NCI-H187 treated with DMSO at 0.1 percent for 48 hours (cell line): ENCODE measurements at places on chromosomes 4 and X.

GRCh38 chr4:123573866-123574508, 177.4 kb downstream of the SPRY1 start:
- no peak for DNase-seq

GRCh38 chr4:56668267-56668666, 12.8 kb downstream of the HOPX start:
- peak; percentile 4 for DNase-seq

- no peak for DNase-seq
These were observed 16.8 kb downstream of the MEPE start for GRCh38 chr4:87849612-87850011.

DNA sequence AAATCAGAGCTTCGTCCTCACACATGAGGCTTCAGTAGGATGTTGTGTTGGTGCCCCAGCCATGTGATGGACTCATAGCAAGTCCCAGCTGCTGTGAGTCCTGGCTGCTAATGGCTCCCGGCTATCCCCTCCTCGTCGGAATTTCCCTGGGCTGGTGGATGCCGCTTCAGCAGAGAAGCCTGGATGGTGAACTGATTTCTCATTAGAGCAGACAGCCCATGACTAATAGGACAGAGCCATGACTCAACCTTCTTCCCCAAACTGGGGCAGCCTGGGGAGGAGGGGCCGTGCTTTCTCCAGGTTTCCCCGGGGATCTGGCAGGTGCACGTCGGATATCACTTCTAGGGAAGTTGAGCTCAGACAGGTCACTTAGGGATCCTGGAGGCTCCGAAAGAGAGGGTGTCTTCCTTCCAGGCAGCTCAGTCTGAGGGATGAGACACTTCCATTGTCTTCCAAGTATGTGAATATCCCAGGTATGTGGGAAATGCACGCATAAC, 112.7 kb downstream of the ASMT start:
- DNase-seq: no peak

- DNase-seq: no peak
These were observed 30.8 kb downstream of the TRMT44 start for GRCh38 chr4:8471211-8471875.

GRCh38 chr4:71784569-71785197, 804 bp upstream of the GC start:
- DNase-seq: no peak

DNA sequence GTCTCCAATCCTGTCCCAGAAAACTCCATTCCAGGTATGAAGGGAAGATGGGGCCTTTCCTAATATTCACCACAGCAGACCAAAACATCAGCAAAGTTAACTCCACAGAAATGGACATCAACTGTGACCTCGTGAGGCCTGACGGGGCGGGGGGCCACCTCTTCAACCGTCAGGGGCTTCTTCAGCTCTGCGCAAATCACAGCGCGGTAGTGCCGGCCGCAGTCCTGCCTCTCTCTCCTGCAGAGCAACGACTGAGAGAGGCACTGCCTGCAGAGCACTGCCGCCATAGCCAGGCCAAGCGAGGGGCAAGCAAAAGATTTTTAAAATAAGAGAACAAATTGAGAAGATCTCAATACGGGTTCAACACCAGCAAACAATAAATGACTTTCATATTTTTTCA, 226.2 kb downstream of the STPG2 start:
- DNase-seq: no peak

- DNase-seq: no peak
These were observed 54.3 kb downstream of the PPEF1 start for GRCh38 chrX:18761750-18762149.

DNA sequence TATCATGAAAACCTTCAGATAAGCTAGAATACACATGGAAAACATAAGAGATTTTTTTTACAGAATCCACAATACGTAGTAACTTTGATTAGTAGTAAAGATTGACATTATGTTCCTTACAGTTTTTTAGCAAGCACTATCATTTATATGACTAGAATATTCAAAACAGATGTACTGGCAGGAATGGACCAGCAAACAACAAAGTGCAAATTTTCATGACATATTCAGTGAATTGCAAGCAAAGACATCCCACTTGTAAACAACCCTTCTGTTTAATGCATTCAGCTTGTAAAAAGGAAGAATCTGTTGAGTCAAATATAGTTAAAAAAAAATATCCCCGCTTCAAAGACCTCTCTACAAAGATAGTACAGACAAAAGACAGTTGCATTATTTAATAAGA, 403.7 kb upstream of the TRAM1L1 start:
- no peak for DNase-seq

DNA sequence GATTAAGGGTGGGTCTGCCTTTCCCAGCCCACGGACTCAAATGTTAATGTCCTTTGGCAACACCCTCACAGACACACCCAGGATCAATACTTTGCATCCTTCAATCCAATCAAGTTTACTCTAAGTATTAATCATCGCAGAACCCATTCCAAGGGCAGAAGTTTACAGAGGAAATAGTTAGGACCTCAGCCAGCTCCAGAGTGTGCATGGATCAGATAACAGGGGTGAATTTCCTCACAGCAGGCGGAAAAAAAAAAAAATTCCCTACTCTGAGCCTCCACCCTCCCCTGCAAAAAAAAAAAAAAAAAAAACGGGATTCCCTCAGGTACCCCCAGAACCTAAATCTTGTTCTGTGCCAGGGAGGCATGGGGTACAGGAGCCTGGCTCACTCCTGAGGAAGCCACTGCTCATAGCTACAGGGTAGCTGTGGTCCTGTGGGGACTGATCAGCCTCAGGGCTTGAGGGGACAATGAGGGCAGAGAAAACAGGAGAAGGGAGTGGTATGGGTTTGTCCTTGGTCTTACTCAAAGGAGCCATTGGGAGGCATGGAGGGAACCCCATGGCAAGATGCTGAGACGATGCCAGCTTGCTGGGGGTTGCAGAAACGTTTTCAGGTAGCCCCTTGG, 113.0 kb downstream of the DHRSX start:
- DNase-seq: no peak

GRCh38 chrX:24673424-24673823, 20.3 kb upstream of the POLA1 start:
- DNase-seq: no peak

GRCh38 chr4:26268246-26268645, 52.6 kb upstream of the RBPJ start:
- no peak for DNase-seq

DNA sequence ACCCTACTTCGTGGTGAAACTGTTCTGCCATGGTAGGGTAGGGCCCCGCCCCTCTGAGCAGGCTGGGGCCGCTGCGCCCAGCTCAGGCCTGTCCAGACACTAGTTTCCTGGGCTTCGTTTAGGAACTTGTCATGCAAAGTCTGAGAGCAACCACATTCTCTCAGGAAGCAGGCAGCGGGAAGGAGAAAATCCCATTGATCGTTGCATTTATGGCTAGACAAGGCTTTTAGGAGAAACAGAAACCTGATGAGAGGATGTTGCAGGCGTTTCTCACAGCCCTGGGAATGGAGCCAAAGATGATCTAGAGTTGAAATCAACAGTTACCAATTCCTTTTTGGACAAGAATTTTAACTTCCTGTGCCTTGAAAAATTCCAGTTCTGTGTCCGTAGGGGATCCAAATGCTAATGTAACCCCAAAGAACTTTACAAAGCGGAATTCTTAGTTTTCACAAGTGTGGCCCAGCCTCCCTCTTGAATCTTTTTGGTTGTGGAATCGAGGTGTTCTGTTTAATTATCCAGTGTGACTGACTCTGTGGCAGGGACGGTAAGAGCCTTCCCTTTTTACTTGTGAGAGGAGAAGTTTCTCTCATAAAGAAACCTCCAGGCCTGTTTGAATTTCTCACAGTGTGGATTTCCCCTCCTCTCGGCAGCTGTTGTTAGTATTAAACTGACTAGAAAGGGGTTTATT, 4.5 kb upstream of the CXCL9 start:
- DNase-seq: no peak

DNA sequence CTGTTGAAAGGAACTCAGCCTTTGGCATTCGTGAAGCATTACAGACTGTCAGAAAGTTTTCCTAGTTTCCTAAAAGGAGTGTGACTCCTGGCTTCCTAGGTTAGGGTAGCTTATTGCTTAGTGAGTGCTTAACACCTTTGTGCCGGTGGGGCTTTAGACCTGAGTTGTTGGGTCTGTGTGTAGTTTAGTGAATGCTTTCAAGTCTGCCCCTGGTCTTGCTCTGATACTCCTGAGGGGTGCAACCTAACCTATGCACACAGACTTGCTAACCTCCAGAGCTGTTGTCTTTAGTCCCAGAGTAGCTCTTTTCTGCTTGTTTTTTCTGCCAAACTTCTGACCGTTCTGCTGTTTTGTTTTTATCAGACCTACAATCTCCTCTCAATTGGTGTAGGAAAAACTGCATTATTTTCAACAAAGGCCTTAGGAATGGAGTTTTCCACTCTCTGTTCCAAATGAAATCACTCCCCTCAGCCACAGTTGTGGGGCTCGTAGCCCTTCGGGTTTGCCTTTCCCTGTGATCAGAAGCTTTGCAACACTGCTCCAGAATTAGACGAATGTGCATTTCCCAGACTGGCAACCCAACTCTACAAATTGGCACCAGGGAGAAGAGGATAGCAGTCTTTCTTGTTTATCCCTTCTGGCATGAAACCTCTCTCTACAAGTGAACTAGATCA, 1399.1 kb upstream of the PCDH7 start:
- no peak for DNase-seq

DNA sequence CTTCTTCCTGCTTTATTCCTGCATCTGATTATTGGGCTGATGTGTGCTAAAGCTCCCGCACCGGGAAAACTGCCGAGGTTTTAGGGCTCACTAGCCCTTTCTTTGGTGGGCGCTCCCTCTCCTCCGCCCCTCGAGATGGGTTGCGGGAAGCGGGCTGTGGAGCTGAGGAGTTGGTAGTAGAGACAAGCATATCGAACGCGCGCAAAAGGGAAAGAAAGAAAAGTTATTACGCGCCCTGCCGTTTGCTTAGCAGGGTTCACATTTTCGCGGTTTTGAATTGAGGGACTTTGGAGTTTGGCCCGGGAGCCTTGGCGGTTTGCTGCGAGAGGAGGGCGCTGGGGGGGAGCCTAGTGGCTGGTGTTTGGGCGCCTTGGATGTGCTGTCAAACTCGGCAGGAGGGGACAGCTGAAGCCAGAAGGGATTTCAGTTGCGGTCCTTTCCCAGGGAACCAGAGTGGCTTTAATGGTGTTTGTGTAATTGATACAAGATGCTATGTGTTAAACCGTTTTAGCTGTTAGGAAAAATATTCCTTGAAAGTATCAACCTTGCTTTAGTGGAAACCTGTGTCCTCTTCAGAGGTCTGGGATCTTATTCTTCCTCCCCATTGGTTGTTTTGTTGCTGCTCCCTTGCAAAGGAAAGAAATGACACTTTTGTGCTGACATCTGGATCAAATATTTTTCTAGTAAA, 1.1 kb downstream of the GAB1 start:
- DNase-seq: no peak

DNA sequence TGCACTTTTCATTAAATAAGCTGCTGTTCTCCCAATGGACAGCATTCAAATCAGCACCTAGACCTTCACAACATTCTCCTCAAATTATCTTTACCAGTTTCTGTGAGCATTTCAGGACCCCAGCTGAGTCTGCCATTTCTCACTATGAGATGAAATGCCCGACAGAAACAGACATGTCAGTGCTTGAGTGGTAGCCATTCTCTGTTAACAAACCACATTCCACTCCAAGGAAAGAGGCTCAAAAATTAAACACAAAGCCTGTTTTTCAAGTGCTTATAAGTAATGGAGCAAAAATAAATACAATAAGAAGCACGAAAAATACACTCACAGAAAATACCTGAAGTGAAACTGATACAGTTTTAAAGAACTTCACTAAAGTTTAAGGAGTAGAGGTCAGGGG, 320.2 kb upstream of the PRPS2 start:
- DNase-seq: no peak

DNA sequence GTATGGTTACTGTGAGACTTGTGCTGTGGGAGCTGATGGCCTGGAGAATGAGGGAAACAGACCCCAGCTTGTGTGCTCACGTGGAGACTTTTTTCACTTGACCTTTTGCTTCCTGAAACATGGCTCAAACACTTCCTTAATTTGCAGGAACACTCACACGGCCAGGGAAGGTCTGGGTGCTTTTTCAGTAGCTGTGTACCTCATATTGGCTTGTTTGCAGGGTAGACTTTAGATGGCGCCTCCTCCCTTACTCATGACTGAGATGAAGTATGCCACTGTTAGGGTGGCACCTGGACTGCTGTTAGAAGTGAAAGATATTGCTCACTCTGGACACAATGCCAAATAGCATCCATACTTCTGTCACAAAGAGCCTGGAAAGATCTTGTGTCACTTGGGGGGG, 75.7 kb upstream of the WDR1 start:
- no peak for DNase-seq

DNA sequence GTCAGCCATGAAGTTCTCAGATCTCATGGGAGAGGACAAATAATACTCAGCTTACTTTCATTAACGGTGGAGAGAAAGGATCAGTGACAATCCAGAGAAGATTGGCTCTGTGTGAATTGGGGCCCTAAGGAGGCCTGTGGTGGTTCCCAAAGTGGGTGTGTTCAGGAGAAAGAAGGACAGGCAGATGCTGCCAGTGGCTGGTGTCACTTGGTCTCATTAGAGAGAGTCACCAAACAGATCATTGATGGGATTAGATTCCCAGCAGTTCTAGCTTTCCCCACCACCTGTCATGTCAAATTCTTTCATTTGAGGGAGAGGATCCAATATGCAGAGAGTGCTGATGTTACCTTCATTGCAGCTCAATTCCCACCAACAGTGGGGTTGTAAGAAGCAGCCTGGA, 8.0 kb downstream of the SMPX start:
- no peak for DNase-seq

- DNase-seq: no peak
These were observed 51.5 kb upstream of the BTC start for GRCh38 chr4:74845834-74846233.

DNA sequence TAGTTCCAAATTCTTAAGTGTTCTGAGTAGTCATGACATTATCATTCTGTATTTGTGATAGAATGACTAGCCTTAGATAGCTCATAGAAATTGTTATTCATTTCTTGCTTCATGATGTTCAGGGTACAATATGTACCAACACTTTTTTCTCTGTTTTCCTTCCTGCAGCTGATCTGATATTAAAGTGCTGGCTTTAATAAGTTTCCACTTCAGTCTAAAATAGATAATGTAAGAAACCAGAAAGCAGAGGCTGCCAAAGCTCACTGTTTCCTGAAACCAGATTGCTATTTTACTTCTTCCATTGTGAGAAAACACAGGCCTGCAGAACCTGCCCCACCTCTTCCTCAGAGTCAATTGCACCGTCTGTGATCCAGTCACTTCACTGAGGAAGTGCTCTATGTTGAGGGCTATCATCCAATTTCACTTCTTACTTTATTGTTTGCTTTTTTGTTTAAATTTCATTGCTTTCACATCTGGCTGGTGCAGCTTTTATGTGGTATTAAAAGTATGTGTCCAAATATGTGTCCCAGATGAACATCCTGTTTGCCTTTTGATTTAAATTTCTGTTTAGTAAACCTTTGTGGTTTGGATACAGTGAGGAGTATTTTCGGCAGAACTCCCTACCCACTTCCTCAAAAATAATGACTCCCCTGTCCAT, 652.1 kb downstream of the ANKRD50 start:
- DNase-seq: no peak

- no peak for DNase-seq
These were observed 640.7 kb upstream of the AGA start for GRCh38 chr4:178082906-178083305.

- DNase-seq: no peak
These were observed 201.5 kb upstream of the GATB start for GRCh38 chr4:151962138-151962823.
